ENCODE measurements at places on chromosomes 2 and 18. TPM values are rescaled to one million over a fixed set of nuclear protein-coding genes. Genes with fewer than 3 reads are reported as not detected.

GRCh38 chr2:27251766-27252165, 11.1 kb downstream of the SLC30A3 start:
- H3K27me3 ChIP-seq: no peaks in the 10 kb centered on the region
- H3K36me3 ChIP-seq: no peaks in the 10 kb centered on the region
- DNase-seq: no peak
- H3K27ac ChIP-seq: no peak overlapping the region
- H3K4me1 ChIP-seq: no peaks in the 10 kb centered on the region

DNA sequence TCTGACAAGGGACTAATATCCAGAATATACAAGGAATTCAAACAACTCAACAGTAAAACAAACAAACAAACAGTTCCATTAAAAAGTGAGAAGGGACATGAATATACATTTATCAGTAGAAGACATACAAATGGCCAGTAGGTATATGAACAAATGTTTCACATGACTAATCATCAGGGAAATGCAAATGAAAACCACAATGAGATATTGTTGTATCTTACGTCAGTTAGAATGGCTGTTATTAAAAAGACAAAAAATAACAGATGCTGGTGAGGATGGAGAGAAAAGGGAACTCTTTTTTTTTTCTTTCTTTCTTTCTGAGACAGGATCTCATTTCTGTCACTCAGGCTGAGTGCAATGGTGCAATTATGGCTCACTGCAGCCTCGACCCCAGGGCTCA, 175.5 kb downstream of the CAMKMT start:
- H3K4me1 ChIP-seq: no peaks in the 10 kb centered on the region
- DNase-seq: no peak
- H3K36me3 ChIP-seq: no peaks in the 10 kb centered on the region
- H3K27me3 ChIP-seq: no peaks in the 10 kb centered on the region
- no peak overlapping the region for H3K4me3 ChIP-seq
- H3K27ac ChIP-seq: no peak overlapping the region

DNA sequence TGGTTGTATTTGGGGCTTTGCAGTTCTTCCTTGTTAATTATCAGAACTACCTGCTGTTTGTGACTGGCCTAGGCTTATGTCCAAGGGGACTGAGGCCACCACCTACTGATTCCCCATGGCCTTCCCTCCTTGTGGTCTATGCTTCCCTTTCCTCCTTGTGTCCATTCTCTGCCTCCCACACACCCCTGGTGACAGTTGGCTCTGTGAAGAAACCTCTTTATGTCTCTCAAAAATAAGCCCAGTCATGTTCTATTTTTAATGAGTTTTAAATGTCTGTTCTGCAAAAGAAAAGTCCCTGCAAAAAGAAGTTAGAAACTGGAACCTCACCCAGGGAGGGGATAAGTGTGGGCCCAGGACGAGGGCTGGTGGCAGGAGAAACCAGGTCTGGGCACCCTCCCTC, 105.0 kb downstream of the SMC6 start:
- H3K36me3 ChIP-seq: no peaks in the 10 kb centered on the region
- no peak for DNase-seq

DNA sequence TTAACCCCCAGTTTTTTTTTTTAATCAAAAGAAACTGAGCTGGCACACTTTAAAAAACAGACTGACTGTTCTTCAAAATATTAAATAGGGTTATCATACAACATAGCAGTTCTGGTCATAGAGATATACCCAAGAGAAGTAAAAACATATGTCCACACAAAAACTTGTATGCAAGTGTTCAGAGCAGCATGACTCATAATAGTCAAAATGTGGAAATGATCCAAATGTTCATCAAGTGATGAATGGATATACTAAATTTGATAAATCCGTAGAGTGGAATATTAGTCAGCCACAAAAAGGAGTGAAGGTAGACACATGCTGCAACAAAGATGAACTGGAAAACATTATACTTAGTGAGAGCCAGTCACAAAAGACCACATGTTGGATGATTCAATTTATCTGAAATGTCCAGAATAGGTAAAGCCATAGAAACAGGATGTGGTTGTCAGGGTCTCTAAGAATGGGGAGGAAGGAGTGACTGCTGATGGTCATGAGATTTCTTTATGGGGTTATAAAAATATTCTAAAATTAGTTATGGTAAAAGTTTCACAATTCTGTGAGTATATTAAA, 5.1 kb downstream of the SMIM21 start:
- H3K27me3 ChIP-seq: no peaks in the 10 kb centered on the region
- H3K36me3 ChIP-seq: no peaks in the 10 kb centered on the region
- H3K27ac ChIP-seq: no peak overlapping the region
- H3K4me1 ChIP-seq: no peaks in the 10 kb centered on the region

- no peaks in the 10 kb centered on the region for H3K4me1 ChIP-seq
- no peak overlapping the region for H3K4me3 ChIP-seq
- no peaks in the 10 kb centered on the region for H3K27me3 ChIP-seq
- DNase-seq: no peak
- H3K36me3 ChIP-seq: no peaks in the 10 kb centered on the region
- no peak overlapping the region for H3K27ac ChIP-seq
Observed at GRCh38 chr2:182230561-182230960, 196.3 kb downstream of the PDE1A start.

DNA sequence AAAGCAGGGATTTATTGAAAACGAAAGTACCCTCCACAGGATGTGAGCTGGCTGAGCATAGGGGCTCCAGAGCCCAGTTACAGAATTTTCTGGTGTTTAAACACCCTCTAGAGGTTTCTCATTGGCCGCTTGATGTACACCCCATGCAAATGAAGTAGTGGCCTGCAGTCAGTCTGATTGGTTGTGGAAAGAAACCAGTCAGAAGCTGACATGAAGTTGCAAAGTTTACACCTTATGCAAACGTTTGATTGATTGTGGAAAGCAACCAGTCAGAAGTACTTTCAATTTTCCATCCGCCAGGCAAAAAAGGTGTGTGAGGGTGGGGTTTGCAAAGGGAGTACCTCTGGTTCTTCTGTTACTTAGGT, 62.3 kb downstream of the VWA3B start:
- no peak overlapping the region for H3K4me3 ChIP-seq
- H3K27me3 ChIP-seq: no peaks in the 10 kb centered on the region
- H3K4me1 ChIP-seq: no peaks in the 10 kb centered on the region
- no peak overlapping the region for H3K27ac ChIP-seq
- no peaks in the 10 kb centered on the region for H3K36me3 ChIP-seq

DNA sequence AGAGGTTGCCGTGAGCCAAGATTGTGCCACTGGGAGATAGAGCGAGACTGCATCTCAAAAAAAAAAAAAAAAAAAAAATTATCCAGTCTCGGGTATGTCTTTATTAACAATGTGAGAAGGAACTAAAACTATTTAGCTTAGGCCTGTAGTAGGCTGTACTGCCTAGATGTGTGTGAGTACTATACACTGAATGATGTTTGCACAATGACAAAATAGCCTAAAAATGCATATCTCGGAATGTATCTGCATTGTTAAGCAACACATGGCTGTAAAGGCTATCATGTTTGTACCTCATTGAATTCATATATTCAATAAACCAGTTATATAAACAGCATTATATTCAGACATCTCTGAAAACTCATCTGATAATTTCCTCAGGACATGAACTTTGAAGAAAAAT, 191.2 kb upstream of the SESTD1 start:
- no peak overlapping the region for H3K27ac ChIP-seq
- H3K27me3 ChIP-seq: no peaks in the 10 kb centered on the region
- no peak for DNase-seq
- H3K4me3 ChIP-seq: no peak overlapping the region
- no peaks in the 10 kb centered on the region for H3K4me1 ChIP-seq

Gene INPP5D
- total RNA-seq: 48.4 TPM

DNA sequence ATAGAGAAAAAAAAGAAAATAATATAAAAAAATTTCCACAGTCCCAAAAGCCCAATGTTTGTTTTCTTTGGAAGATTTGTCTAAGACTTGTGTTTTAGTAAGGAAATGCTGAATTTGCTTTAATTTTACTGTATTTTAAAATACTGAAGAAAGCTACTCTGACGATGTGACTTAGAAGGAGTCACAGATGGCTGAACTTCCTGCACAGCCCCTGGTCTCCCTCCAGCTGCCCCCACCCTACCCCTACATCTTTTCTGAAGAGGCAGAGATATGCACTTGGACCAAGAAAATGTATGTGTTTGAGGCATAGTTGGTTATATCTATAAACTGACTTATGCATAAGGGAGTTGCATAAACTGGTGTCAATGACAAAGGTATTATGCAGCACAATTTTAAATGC, 172.3 kb downstream of the CDH2 start:
- H3K4me3 ChIP-seq: no peak overlapping the region
- DNase-seq: no peak
- no peaks in the 10 kb centered on the region for H3K27me3 ChIP-seq

- H3K27me3 ChIP-seq: no peaks in the 10 kb centered on the region
- no peak for DNase-seq
- H3K27ac ChIP-seq: no peak overlapping the region
- H3K4me3 ChIP-seq: no peak overlapping the region
- no peaks in the 10 kb centered on the region for H3K36me3 ChIP-seq
Observed at GRCh38 chr2:122433123-122433754, 677.8 kb downstream of the TSN start.

DNA sequence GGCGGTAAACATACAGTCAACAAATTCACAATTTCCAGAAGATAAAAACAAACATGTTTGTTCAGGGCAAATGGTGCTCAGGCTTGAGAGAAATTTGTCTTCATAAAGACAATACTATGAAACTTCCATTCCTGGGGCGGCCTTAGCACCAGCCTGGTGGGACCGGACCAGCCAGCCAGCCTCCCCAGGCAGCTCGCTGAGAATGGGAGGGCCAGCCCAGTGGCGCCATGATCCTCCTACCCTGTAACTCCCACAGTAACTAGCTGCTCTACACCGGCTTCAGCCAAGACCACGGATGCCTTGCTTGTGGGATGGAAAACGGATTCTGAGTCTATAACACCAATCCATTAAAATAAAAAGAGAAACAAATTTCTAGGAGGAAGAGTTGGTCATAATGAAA, 24.2 kb upstream of the FHOD3 start:
- DNase-seq: peak; percentile 28
- H3K27me3 ChIP-seq: no peaks in the 10 kb centered on the region
- H3K36me3 ChIP-seq: no peaks in the 10 kb centered on the region
- no peak overlapping the region for H3K4me3 ChIP-seq

Gene MEX3C
- 17.8 TPM for total RNA-seq

GRCh38 chr2:47490406-47490805, 87.5 kb downstream of the MSH2 start:
- H3K36me3 ChIP-seq: no peaks in the 10 kb centered on the region
- peaks cover 8% of the 10 kb centered on the region for H3K4me1 ChIP-seq
- no peaks in the 10 kb centered on the region for H3K27me3 ChIP-seq
- H3K27ac ChIP-seq: no peak overlapping the region
- DNase-seq: no peak

DNA sequence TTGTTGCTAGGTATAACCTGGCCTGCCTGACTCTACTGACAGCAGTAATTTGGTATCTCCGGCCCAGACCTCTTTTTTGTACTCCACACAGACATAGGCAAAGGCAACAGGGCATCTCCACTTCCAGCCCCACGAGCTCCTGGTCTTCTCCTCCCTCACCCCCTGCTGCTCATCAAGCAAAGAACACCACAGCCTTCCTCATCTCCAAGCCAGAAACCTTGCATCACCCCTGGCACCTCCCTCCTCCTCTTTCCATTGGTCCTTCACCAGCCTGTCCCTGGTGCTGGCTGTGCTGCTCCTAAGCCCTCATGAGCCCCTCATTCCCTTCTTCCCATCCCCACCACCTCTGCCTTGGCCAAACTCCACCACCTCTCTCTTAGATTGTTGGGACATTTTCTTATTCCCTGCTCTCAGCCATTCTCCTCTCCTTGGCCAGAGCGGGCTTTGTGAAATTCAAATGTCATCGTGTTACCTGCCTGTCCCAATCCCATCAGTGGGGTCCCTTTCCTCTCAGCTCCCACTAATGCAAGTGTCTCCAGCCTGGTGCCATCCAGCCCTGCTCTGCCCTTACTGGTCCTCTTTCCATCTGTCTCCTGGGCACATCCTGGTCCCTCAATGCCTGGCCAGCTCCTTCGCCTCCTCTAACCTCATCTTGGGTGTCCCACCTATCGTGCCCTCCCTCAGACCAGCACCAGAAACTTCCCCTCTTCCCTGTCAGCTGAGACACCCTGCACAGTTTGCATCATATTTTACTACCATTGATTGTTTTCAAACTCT, 77.4 kb downstream of the INHBB start:
- H3K27ac ChIP-seq: no peak overlapping the region
- no peak for DNase-seq
- H3K4me1 ChIP-seq: no peaks in the 10 kb centered on the region
- no peaks in the 10 kb centered on the region for H3K36me3 ChIP-seq

DNA sequence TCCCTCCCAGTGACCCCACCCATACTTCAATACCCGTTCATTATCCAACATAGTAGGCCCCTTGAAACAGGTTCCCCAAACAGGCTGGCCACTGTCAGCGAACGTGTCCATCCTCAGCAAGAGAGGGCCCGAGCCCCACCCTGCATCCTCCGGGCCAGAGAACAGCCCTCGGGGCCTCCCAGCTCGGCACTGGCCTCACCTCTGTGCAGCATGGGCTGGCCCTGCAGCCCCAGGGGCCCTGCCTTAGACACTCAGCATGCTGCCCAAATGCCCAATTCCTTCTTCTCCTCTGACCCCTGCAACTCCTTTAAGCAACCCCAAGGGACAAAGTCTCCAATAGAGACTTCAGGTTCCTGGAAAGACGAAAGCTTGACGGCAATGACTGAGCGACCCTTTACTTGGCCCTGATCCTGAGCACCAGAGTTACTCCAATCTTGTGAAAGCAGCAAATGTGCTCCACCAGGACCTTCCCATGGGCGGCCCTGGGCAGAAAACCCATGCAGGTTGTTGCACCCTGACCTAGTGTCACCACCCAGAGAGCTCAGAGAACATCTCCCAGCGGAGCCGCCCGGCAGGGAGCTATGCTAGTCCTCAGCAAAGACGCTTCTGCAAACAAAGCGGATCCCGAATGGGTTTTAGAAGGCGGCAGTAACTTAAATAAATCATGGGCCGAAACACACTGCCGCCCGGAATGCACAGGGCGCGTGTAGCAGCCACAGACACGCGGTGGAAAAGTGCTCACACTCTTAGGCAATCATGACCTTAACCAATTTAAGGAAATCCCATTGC, 782 bp downstream of the COL6A3 start:
- no peaks in the 10 kb centered on the region for H3K27me3 ChIP-seq
- H3K4me1 ChIP-seq: no peaks in the 10 kb centered on the region
- DNase-seq: peak; percentile 73
- no peak overlapping the region for H3K4me3 ChIP-seq
- H3K36me3 ChIP-seq: no peaks in the 10 kb centered on the region

Gene SEH1L
- 49.7 TPM for total RNA-seq

Measured in upper lobe of left lung (tissue), 6 donors.